K562 (cell line): ENCODE measurements at places on chromosomes 1 and 21. TPM values are rescaled to one million over a fixed set of nuclear protein-coding genes. Genes with fewer than 3 reads are reported as not detected.

The ODR4 gene
- 33.1 and 35.7 TPM in 2 replicates for polyA plus RNA-seq

The CCDC27 gene
- not detected in 2 replicates for polyA plus RNA-seq

The S100A14 gene
- 0.59 and 0.64 TPM in 2 replicates for polyA plus RNA-seq

The ASAP3 gene
- polyA plus RNA-seq = 17.9 and 20.3 TPM in 2 replicates

The C1orf185 gene
- not detected in 2 replicates for polyA plus RNA-seq

The ELOVL1 gene
- 74.0 and 82.4 TPM in 2 replicates for polyA plus RNA-seq

The PRAMEF14 gene
- polyA plus RNA-seq = not detected in 2 replicates

The OLIG1 gene
- not detected in 2 replicates for polyA plus RNA-seq

The SPATA21 gene
- polyA plus RNA-seq = 0.28 and 0.36 TPM in 2 replicates

The AVPR1B gene
- polyA plus RNA-seq = not detected in 2 replicates

The CFAP107 gene
- polyA plus RNA-seq = 0.08 and 0.16 TPM in 2 replicates

The OBSCN gene
- polyA plus RNA-seq = 11.1 and 12.5 TPM in 2 replicates

The UTS2 gene
- 0.07 TPM in 1 of 2 replicates, not detected in the other for polyA plus RNA-seq

The YTHDF2 gene
- 53.4 and 58.7 TPM in 2 replicates for polyA plus RNA-seq

The C1orf216 gene
- polyA plus RNA-seq = 20.3 and 20.5 TPM in 2 replicates

The FMO2 gene
- not detected in 2 replicates for polyA plus RNA-seq

The DDR2 gene
- polyA plus RNA-seq = 0.57 and 0.89 TPM in 2 replicates

The FCRL2 gene
- not detected in 2 replicates for polyA plus RNA-seq

The KRTAP19-1 gene
- polyA plus RNA-seq = not detected in 2 replicates

The PRAMEF9 gene
- polyA plus RNA-seq = not detected in 2 replicates

The SRP9 gene
- polyA plus RNA-seq = 502 and 509 TPM in 2 replicates

The RPE65 gene
- polyA plus RNA-seq = not detected in 2 replicates

The RNU1-4 gene
- not detected in 2 replicates for polyA plus RNA-seq

The FCRL6 gene
- not detected in 2 replicates for polyA plus RNA-seq

The ATP5PB gene
- polyA plus RNA-seq = 1,033 and 1,042 TPM in 2 replicates

The S100A9 gene
- polyA plus RNA-seq = not detected in 2 replicates

The HHIPL2 gene
- 0.60 and 1.1 TPM in 2 replicates for polyA plus RNA-seq

The CELF3 gene
- not detected in 2 replicates for polyA plus RNA-seq

The FMO1 gene
- not detected in 2 replicates for polyA plus RNA-seq

The SPRR3 gene
- polyA plus RNA-seq = not detected in 2 replicates

The MSH4 gene
- polyA plus RNA-seq = 0.12 TPM in 1 of 2 replicates, not detected in the other

The VASH2 gene
- polyA plus RNA-seq = 0.05 and 0.11 TPM in 2 replicates

The CD1B gene
- polyA plus RNA-seq = not detected in 2 replicates

The CYP4Z1 gene
- not detected in 2 replicates for polyA plus RNA-seq

The TCHH gene
- 0.03 TPM in 1 of 2 replicates, not detected in the other for polyA plus RNA-seq

The PIK3R3 gene
- polyA plus RNA-seq = 2.7 and 3.1 TPM in 2 replicates

The S100A7A gene
- polyA plus RNA-seq = not detected in 2 replicates

The CELA2B gene
- polyA plus RNA-seq = 0.25 and 0.39 TPM in 2 replicates

The CLCA4 gene
- polyA plus RNA-seq = not detected in 2 replicates

The KCNN3 gene
- 0.03 TPM in 1 of 2 replicates, not detected in the other for polyA plus RNA-seq

The TTC22 gene
- polyA plus RNA-seq = 0.23 TPM in 1 of 2 replicates, not detected in the other

The DNAJC11 gene
- polyA plus RNA-seq = 79.0 and 81.4 TPM in 2 replicates

The CHRNB2 gene
- polyA plus RNA-seq = not detected in 2 replicates

The CD34 gene
- not detected in 2 replicates for polyA plus RNA-seq

The S100A16 gene
- 6.9 and 9.0 TPM in 2 replicates for polyA plus RNA-seq

The SPRR2A gene
- polyA plus RNA-seq = not detected in 2 replicates

The LCE2C gene
- polyA plus RNA-seq = not detected in 2 replicates

The NPHS2 gene
- not detected in 2 replicates for polyA plus RNA-seq

The LCK gene
- polyA plus RNA-seq = 0.13 TPM in 1 of 2 replicates, not detected in the other
